Kidney epithelial cell (primary cell): ENCODE measurements at places on chromosomes 13 and 19.

DNA sequence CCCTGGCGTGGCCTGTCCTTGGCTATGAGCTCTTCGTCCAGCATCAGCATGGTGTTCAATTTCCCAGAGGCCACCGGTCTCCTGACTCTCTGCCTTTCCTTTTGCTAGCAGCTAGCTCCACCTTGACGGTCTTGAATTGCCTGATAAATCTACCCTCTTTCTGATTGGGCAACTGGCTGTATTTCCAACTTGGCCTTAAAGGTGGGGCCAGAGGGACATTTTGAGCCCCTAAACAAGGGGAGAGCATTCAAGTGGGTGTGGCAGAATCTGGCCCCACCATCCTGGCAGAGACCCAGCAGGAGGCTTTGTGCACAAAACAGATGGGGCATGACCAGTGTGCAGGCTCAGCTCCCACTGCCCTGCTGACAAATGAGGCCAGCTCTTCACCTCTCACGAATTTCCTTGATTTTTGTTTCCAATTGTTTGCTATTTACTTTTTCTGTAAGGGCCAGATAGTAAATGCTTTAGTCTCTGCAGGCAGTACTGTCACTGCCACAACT is 148.9 kb upstream of the VSTM2B start:
- no peak for DNase-seq

DNA sequence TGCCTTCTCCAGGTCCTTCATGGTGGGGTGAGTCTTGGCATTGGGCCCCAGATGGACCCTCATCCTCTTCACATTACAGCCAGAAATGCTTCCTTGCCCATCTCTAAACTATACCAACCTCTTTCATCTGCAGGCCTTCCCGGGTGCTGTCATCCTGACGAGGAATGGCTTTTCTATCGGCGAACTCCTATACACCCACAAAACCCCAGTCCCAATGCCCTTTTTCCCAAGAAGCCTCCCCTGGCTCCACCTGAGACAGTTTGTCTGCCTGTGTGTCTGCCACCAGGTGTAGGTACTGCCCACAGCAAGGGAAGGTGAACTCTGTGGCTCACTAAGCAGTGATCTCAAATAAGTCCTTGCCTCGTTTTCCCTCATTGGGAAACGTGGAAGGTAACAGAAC is 55.3 kb downstream of the PTPRS start:
- DNase-seq: no peak

- no peak for DNase-seq
Measured at GRCh38 chr13:106129273-106129672, 406.2 kb downstream of the EFNB2 start.

DNA sequence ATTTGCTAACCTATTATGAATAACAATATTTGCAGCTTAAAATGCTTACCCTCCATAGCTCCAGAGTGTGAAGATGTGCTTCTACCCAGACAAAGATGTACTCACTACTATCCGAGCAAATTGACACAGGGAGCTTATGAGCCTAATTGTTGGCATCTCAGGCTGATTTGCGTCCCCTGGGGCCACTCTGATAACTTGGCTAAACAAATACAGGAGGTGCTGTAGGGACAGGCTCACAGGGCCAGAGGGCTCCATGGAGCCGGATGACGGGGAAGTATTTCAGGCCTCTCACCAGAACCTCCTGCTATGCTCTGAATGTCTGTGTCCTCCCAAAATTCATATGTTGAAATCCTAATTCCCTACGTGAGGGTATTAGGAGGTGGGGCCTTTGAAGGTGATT is 26.7 kb upstream of the C19orf12 start:
- DNase-seq: no peak

GRCh38 chr13:30832845-30833332 is 73.2 kb upstream of the MEDAG start:
- peak; percentile 84 for DNase-seq

DNA sequence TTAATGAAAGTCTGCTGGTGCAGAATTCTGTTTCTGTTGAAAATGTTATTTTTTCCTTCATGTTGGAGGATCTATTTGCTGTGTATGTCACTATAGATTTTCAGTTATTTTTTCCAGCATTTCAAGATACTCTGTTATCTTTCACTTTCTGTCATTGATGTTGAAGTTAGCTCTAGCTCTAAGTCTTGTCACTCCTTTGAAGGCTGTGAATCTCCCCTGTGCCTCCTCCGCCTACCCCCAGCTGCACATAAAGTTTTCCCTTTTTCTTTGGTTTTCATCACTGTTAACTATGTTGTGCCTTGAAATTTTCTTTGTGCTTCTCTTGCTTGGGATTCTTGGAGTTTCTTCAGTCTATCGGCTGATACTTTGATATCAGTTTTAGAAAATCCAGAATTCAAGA is 20.8 kb downstream of the URI1 start:
- DNase-seq: no peak

DNA sequence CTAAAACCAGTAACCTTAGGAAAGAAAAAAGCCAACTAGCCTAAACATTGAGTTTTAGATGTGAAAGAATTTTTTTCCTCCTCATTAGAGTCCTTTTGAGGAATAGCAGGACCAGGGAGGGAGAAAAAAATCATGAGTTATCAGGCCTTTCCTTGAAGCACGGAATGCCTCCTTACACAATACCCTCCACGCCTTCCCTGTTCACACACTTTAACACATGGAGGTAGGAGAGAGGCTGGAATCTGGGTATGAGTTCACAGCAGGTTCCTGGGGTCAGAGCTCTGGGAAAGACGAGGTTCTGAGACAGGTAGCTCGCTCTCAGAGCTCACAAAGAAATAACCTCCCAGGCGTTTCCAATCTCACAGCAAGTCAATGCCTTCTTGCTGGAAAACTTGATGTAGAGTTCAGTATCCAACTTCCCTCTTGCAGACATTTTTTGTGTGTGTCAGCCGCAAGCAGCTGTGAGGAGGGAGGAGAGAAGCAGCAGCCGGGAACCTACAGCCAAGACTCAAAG is 716 bp downstream of the ZNF573 start:
- DNase-seq: no peak

DNA sequence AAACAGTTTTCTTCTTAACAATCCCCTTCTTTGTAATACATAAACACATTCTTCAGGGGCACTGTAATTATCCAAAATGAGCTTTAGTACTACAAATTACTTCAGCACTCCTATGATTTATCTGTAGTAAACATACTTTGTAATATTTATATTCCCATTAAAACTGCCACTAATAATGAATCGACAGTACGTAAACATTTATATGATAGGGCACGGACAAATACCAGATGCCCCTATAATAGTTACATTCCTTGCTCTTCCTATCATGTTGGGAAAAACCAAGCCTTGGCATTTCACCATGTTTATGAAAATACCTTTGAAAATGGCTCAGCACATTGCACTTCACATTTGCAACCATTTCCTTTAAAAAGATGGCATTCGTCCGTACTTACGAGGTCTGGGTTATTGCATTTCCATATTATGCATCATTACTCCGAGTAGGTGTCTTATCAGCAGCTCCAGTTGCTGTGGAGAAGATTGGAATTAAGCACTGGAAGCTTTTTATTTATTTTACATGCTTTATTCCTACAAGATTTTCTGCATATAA is 1043.4 kb downstream of the DIAPH3 start:
- no peak for DNase-seq

- no peak for DNase-seq
Measured at GRCh38 chr19:30851646-30852045, 479.5 kb downstream of the ZNF536 start.

DNA sequence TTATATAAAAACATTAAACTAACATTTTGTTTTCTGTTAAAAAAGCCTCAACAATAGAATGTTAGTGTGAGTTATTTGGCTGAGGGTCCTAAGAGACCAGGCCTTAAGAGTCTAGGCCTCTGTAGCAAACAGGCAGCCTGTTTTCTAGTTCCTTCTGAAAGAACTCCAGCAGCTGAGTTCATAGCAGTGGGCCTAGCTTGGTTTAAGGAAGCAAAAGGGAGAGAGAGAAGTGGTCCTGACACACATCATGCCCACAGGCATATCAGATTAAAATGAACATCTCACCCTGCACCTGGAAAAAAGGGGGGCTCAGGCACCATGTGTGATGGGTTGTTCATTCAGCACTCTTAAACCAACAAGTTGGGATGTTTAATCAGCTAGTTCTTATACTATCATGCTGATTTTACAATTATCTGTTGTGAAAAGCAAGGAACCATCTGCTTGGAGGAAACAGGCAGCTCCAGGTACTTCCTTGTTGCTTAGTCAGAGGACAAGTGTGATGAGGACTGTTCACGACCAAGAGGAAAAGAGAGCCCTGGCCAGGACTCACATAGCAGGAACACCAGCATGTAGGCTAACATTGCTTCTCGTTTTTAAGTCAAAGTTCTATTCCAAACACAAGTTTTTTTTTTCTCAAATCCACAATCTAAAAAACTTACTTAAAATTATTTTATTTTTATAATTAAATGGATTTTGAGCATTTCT is 81.3 kb upstream of the FRY start:
- no peak for DNase-seq

- no peak for DNase-seq
Measured at GRCh38 chr13:97369261-97369893, 64.6 kb upstream of the RAP2A start.

DNA sequence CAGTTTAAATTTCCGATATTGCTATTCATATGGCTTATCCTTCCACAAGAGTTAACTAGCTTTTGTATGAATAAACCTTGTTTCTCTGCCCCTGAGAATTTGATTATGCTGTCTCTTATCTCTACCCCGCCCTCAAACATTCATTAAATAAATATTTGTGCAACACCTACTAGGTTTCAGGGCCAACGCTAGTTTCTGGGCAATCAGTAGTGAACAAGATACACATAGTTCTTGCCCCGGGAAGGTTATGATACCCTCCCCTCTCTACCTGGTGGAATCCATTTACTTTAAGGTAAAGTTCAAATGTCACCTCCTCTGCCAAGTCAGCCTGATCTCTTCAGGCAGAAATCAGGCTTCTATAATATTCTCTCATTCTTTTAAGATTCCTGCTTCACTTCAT is 16.6 kb upstream of the USP12 start:
- no peak for DNase-seq

GRCh38 chr19:1691589-1692290 is 39.3 kb upstream of the TCF3 start:
- no peak for DNase-seq

- no peak for DNase-seq
Measured at GRCh38 chr13:97528518-97528917, 94.5 kb downstream of the RAP2A start.

DNA sequence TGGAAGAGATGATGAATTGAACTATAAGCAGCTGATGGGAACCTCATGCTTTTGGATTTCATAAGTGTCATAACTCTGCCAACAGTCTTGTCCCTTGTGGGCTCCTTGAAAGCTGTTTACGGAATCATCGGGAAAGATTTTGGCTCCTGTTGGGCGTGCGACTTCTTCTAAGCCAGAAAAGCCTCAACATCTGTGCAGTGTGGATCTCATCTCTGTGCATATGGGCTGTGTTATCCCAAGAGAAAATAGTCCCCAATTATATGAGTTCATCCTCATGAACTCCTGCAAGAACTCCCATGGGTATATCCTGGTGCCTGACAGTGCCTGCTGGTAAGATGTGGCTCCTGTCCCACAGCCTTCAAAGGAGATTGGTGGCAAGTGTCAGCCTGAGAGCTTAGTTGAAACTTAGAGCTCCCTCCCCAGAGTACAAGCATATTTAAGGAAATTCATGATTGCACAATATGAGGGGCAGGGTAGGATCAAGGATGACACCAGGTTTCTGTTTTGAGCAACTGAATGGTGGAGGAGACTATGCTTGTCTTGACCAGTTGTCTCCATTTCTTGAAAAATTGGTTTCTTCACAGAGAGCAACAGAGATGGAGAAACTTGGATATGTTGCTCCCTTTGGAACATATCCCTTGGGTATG is 243.5 kb downstream of the ITGBL1 start:
- no peak for DNase-seq

DNA sequence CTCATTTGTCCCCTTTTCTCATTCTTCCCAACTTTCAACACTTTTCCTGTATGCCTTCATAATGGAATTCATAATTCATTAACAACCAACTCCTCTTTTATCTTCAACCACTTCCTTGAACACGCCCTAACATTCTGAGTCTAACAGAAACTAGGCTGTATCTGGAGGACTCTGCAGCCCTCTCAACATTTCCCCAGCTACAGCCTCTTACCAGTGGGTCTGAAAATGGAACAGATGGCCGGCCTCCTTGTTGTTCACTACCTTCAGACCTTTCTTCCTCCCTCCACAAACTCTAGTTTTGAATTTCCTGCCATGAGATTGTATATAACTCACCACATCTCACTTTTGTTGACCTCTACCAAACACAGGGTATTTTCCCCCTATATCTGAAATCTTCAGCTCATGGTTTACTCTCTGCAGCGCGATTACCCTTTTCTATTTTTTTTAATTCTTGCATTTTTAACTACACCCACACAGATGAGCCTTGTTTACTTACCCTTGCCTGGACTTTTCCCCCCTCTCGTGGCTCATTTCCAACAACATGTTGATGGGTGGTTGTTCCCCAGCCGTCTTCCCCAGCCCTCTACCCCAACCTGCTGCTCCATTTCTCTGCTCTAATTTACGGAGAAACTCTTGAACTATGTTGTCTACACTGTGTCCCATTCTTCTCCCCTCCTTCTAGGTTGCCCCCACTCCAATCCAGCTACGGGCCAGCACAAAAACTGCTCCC is 846 bp downstream of the ZNF790 start:
- DNase-seq: no peak

DNA sequence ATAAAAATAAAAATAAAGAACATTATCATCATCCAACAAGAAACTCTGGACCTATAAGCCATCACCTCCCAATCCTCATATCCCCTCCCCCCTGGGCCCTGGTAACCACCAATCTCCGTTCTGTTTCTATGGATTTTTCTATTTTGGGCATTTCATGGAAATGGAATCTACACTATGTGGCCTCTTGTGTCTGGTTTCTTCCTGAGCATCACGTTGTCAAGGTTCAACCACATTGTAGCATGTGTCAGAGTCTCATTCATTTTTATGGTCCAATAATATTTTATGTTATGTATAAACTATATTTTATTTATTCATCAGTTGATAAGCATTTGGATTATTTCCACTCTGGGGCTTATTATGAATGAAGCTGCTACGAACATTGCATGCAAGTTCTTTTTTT is 26.9 kb downstream of the SULT2B1 start:
- DNase-seq: no peak

- DNase-seq: no peak
Measured at GRCh38 chr13:112984954-112985802, 16.2 kb downstream of the MCF2L start.

DNA sequence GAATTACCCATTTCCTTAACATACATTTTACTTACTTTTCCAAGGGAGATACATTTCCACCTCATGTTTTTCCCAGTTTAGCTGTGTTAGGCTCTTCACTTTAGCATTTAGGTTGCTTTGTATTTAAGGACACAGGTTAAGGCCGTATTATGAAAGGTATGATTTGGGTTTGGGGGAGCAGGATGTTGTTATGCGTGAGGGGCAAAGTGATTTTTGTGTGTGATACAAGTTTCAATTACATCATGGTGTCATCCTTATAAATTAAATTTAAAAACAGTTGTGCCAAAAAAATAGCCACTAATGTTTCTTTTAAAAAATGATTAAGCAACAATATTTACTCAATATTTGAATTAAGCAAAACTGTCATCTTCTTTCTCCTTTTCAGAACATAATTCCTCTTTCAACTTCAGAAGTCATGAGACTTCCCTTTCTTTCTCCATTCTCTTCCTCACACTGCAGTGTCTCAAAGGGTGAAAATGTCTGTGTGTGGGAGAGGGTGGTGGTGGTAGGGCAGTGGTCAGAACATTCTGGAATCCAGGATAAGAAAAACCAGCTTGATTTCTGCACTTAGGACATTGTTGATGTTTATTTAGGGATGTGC is 126.2 kb downstream of the KCNRG start:
- no peak for DNase-seq
